ENCODE measurements at places on chromosomes 5 and 9.

DNA sequence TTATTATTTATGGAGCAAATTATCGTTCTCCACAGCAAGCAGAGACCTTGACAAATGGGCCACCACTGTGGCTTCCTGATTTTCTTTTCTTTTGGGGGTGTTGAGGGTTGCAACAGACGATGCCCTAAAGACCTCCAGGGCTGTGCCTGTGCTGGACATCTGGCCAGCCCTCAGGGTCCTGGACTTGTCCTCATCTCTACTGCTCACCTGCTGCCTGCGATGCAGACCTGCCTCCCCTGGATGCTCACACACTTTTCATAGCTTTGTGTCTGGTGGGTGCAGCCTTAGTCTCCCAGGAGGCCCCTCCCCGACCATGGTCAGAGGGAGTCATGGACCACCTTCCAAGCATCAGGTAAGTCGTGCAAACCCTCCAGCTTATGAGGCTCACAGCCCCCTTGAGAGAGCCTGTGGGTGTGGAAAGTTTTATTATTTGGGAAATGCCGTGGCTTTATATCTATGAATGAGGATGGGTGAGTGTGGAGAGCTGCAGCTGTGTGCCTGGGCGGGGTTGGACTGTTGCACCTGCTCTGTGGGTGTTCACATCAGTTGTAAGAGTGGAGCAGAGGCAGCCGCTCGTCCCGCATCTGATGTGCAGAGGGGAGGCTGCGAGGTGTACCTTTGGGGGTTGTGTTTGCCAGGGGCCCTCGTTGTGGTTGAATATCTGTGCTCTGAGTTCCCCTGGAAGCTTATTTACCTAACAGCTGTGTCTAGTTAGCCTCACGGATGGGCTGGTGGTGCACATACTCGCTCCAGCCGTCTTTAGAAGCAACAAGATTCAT is 126.3 kb upstream of the IRX4 start:
- no peak for DNase-seq

DNA sequence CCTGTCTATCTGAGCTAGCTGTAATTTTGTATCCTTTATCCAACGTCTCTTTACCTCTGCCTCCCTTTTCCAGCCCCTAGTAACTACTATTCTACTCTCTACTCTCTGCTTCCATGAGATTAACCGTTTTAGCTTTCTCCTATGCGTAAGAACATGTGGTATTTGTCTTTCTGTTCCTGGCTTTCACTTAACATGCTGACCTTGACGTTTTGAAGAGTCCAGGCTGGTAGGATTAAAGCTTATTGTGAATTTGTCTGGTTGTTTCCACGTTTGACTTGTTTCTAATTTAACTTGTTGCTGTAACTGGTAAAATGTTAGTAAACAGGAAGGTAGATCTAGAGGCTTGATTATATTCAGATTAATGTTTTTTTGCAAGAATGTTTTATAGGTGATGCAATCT is 385.3 kb downstream of the PSAT1 start:
- no peak for DNase-seq

GRCh38 chr5:9715891-9716335 is 85.8 kb upstream of the TAS2R1 start:
- no peak for DNase-seq

- DNase-seq: no peak
These were observed 65.4 kb upstream of the SPOCK1 start for GRCh38 chr5:137564398-137564961.

DNA sequence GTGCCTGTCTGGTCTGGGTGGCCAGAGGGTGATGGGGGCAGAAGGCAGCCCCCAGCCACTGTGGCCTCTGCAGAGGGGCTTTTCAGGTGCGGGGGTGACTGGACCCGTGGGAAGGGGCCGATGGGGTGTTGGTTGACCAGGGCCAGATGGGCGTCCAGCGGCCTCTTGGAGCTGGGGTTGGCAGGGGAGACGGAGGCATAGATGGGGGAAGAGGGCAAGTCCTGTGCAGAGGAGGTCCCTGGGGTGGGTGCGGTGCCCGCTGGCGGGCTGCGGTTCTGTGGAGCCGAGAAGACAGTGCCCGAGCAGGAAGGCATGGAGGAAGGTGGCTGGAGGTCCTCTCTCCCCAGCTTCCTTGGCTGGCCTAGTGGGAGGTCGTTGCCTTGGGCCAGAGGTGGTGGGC is 18.7 kb upstream of the AKNA start:
- no peak for DNase-seq

All from BJ (cell line).